ENCODE measurements at places on chromosomes 3 and 15. TPM values are rescaled to one million over a fixed set of nuclear protein-coding genes. Genes with fewer than 3 reads are reported as not detected.

GRCh38 chr15:63090887-63091286, 30.8 kb upstream of the LACTB start:
- H3K27me3 ChIP-seq, result no peaks in the 10 kb centered on the region
- no peak overlapping the region for H3K4me3 ChIP-seq
- peaks cover 14% of the 10 kb centered on the region for H3K4me1 ChIP-seq
- no peak for DNase-seq
- no peak overlapping the region for H3K27ac ChIP-seq

- H3K36me3 ChIP-seq, result no peaks in the 10 kb centered on the region
- no peak for DNase-seq
These were observed 39.8 kb downstream of the UBE2E1 start for GRCh38 chr3:23845326-23846216.

CKMT1B gene
- 0.84 TPM for total RNA-seq

- H3K27ac ChIP-seq, result peak overlapping the region; percentile 55
- H3K4me1 ChIP-seq, result peaks cover 19% of the 10 kb centered on the region
- peak overlapping the region; percentile 27 for H3K4me3 ChIP-seq
- DNase-seq, result no peak
- H3K27me3 ChIP-seq, result no peaks in the 10 kb centered on the region
These were observed 49.7 kb upstream of the TPRG1 start for GRCh38 chr3:189122110-189122509.

DNA sequence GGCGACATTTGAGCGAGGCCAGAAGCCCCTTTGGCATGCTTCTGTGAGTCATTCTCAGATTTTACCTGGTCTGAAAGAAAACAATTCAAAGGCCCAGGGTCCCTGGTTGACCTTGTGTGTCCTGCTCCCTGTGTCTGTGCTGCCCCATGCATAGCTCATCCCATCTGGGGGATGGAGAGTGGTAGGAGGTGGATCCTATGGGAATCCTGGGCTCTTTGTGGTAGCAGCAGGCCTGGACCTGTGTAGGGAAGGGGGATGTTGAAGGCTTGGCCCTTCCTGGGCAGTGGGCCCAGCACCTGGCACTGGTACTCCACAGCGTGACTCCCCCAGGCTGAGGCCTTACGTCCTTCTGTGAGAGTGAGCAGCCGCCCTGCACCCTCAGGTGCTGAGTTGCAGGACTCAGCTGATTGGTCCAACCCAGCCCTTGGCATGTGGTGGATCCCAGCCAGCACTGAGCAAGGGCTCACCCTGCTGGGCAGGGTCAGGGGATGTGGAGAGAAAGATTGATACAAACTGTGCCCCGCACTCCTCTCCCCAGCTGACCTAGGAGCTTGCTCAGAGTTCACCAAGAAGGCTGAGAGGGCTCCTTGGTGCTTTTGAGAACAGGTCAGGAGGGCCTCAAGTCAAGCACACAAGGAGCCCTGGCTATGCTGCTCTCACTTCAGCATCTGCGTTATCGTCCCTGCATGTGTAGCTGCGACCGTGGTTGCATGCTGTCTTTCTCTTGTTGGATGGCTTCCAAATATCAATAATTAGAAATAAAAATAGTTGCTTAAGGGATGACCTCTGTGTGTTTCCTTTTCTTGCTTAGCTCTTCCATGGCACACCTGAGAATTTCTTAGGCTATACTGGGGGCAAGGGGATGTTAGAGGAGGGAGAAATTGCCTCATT, 21.4 kb upstream of the JMJD7 start:
- H3K4me1 ChIP-seq, result no peaks in the 10 kb centered on the region
- no peaks in the 10 kb centered on the region for H3K27me3 ChIP-seq
- peaks cover 4% of the 10 kb centered on the region for H3K36me3 ChIP-seq
- no peak overlapping the region for H3K4me3 ChIP-seq
- DNase-seq, result no peak

GRCh38 chr15:94229591-94230369, 1.6 kb upstream of the MCTP2 start:
- DNase-seq, result no peak
- peak overlapping the region; percentile 84 for H3K27ac ChIP-seq
- H3K36me3 ChIP-seq, result no peaks in the 10 kb centered on the region
- H3K4me1 ChIP-seq, result peaks cover 23% of the 10 kb centered on the region
- no peak overlapping the region for H3K4me3 ChIP-seq

ATP8B4 gene
- 9.4 TPM for total RNA-seq

ADAMTSL3 gene
- total RNA-seq, result 26.2 TPM

DNA sequence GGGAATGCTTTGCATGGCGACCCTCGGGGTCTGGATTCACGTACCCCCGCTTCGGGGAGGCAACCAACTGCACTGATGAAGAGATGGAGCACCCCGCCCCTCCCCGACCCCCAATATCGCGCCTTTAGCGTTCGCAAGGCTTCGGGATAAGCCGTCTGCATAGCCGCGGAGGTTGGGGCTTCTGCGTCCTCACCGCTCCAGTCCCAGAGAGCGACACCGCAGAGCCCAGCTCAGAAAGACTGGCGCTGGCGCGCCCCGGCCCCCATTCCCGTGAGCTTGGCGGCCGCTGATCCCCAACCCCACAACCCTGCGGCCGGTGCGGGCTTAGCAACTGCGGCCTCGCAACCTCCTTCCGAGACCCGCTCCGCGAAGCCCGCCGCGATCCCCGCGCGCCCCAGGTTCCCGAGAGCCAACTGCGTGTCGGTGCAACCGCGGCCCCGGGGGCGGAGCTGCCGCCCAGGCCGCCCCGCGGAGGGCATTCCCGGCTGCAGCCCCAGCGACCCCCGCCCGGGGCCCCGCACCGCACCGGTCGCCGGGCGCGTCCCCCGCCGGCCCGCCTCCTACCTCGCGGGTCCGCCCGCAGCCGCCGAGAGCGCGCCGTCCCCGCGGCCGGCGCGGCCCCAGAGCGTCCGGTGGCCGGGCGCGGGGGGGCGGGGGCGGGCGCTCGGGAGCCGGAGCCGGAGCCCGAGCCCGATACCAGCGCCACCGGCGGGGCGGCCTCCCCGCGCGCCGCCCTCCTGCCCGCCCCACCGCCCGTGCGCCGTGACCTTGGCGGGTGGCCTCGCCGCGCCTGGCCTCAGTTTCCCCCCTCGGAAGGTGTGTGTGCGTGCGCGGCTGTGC, 79.5 kb downstream of the IQSEC1 start:
- peaks cover 26% of the 10 kb centered on the region for H3K4me1 ChIP-seq
- peak; percentile 76 for DNase-seq
- H3K4me3 ChIP-seq, result peak overlapping the region; percentile 82
- H3K27me3 ChIP-seq, result no peaks in the 10 kb centered on the region

GRCh38 chr3:120907659-120908029, 361 bp upstream of the STXBP5L start:
- H3K4me3 ChIP-seq, result no peak overlapping the region
- peaks cover 9% of the 10 kb centered on the region for H3K4me1 ChIP-seq
- H3K36me3 ChIP-seq, result no peaks in the 10 kb centered on the region
- DNase-seq, result no peak

GRCh38 chr15:97977734-97978133, 17.2 kb downstream of the ARRDC4 start:
- no peak overlapping the region for H3K27ac ChIP-seq
- no peaks in the 10 kb centered on the region for H3K27me3 ChIP-seq
- H3K4me3 ChIP-seq, result no peak overlapping the region
- peaks cover 6% of the 10 kb centered on the region for H3K36me3 ChIP-seq
- H3K4me1 ChIP-seq, result no peaks in the 10 kb centered on the region

- DNase-seq, result peak; percentile 41
- no peak overlapping the region for H3K4me3 ChIP-seq
- no peaks in the 10 kb centered on the region for H3K27me3 ChIP-seq
- H3K27ac ChIP-seq, result peak overlapping the region; percentile 78
- H3K36me3 ChIP-seq, result no peaks in the 10 kb centered on the region
- peaks cover 48% of the 10 kb centered on the region for H3K4me1 ChIP-seq
These were observed 62.3 kb downstream of the XXYLT1 start for GRCh38 chr3:195208631-195209030.

MASP1 gene
- total RNA-seq, result 5.9 TPM

CYP19A1 gene
- 0.58 TPM for total RNA-seq

NPAP1 gene
- total RNA-seq, result 0.17 TPM

DNA sequence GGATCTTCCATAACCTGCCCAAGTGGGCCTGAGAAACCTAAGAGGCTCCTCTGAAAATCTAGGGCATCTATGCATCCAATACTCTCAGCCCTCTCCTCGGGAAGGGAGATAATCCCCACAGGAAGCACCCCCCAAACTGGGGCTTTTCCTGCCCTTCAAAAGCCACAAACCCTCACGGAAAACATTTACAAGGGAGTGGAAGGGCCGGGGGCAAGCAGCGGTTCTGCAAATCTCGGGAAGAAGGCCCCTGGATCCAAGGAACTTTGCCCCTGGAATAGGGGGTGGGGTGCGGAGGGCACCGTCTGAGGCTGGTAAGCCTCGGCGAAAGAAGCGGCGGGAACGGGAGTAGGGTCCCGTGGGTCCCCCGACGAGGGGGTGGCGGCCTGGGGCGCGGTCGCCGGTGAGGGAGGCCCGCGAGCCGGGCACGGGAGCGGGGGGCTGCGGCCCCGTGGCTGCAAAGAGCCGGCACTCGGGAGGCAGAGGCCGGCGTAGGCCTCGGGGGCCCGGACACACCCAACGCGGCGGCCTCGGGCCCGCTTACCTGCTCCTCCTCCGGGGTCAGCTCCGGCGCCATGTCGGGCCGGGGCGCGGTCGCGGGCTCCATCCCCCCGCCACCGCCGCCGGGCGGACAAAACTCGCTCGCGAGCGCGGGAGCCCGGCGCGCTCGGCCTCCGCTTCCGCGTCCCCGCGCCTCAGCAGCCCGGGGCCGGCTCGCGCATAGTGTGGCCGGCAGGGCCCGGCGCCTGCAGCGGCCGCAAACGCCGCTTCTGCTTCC, 755 bp downstream of the PTPN9 start:
- H3K27me3 ChIP-seq, result no peaks in the 10 kb centered on the region
- peak overlapping the region; percentile 93 for H3K27ac ChIP-seq
- DNase-seq, result peak; percentile 74
- peaks cover 12% of the 10 kb centered on the region for H3K4me1 ChIP-seq
- H3K36me3 ChIP-seq, result no peaks in the 10 kb centered on the region
- peak overlapping the region; percentile 90 for H3K4me3 ChIP-seq

PPP1R14D gene
- total RNA-seq, result 1.3 TPM

TKT gene
- 432 TPM for total RNA-seq

DNA sequence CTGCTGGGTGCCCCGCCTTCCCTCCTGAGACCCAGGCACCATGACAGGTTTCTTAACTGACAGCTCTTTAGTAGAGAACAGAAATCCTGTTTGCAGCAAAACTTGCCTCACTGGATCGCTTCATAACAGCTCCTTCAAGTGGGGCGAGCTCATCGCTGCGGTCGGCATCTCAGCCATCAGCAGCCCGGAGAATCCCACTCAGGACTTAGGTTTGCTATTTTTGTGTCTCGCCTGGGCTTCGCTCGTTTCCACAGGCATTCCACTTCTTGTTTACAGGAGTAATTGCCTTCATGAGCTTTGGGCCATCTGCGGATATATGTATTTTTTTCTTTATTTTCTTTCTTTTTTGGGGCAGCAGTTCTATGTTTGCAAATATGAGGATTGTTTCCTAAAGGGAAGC, 15.7 kb downstream of the KLF13 start:
- H3K27ac ChIP-seq, result peak overlapping the region; percentile 79
- H3K4me1 ChIP-seq, result peaks cover 99% of the 10 kb centered on the region
- no peaks in the 10 kb centered on the region for H3K27me3 ChIP-seq
- H3K4me3 ChIP-seq, result peak overlapping the region; percentile 4
- H3K36me3 ChIP-seq, result no peaks in the 10 kb centered on the region
- DNase-seq, result no peak

DNA sequence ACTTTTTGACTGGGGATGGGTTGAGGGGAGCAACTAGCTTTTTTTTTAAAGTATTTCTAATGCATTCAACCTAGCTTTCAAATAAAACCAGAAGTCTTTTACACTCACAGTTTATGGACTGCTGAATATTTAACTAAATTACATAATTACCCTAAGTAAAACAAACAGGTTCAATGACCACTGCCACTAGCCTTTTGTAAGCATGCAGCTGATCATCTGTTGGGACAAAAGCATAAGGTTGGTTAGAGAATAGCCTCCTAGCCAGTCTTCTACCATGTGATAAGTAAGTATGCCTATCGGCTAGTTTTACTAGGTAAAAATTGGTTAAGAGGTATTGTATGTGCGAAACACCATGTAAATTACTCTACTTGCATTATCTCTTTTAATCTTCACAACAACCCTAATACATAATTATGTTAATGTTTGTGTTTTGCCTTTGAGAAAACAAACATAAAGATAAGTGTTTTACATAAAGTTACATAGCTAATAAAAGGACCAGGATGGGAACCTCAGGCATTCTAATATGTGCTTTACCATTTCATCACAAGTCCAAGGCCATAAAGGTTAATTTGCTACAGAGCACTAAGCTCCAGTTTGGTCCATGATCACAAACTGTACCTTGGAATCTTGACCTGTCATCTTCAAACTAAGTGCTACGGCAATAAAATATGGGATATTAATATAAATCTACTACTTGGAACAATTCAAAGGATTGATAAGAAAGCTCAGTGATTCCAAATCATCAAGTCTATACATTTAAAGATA, 13.2 kb downstream of the PFN2 start:
- no peak overlapping the region for H3K4me3 ChIP-seq
- DNase-seq, result no peak
- no peaks in the 10 kb centered on the region for H3K36me3 ChIP-seq
- no peak overlapping the region for H3K27ac ChIP-seq

MYO5C gene
- total RNA-seq, result 80.0 TPM

GRCh38 chr3:99970198-99970597, 144.1 kb downstream of the FILIP1L start:
- peaks cover 11% of the 10 kb centered on the region for H3K4me1 ChIP-seq
- H3K4me3 ChIP-seq, result no peak overlapping the region
- DNase-seq, result no peak

- H3K4me1 ChIP-seq, result no peaks in the 10 kb centered on the region
- DNase-seq, result peak; percentile 72
- H3K27me3 ChIP-seq, result no peaks in the 10 kb centered on the region
- H3K4me3 ChIP-seq, result no peak overlapping the region
- no peaks in the 10 kb centered on the region for H3K36me3 ChIP-seq
- no peak overlapping the region for H3K27ac ChIP-seq
These were observed 85.9 kb upstream of the ABHD2 start for GRCh38 chr15:89002281-89002761.

CCDC9B gene
- total RNA-seq, result 72.5 TPM

TMEM87A gene
- total RNA-seq, result 129 TPM

DAG1 gene
- total RNA-seq, result 88.2 TPM

GRCh38 chr15:60458721-60459120, 20.2 kb downstream of the ICE2 start:
- no peak for DNase-seq
- H3K27ac ChIP-seq, result no peak overlapping the region
- H3K4me3 ChIP-seq, result no peak overlapping the region

- H3K4me3 ChIP-seq, result no peak overlapping the region
- no peaks in the 10 kb centered on the region for H3K36me3 ChIP-seq
- no peaks in the 10 kb centered on the region for H3K27me3 ChIP-seq
- H3K4me1 ChIP-seq, result no peaks in the 10 kb centered on the region
- H3K27ac ChIP-seq, result no peak overlapping the region
These were observed 234.3 kb upstream of the CCDC54 start for GRCh38 chr3:107142786-107143575.

DNA sequence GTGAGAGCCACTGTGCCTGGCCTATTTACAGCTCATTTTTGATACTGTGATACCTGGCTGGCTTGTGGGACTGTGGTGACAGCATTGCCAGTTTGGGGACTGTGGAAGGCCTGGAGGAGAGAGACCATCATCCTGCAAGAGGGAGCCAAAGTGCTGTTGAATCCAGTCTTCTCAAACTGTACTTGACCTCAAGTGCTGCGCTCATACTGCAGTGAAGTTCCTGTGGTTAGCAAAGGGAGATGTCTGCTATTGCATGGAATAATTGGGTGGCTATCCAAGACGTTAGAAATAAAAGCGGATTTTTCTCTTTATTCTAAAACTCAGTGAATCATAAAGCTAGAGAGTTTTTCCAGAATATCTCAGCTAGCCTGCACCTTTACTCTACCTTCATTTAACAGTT, 83.4 kb downstream of the CCK start:
- peaks cover 6% of the 10 kb centered on the region for H3K4me1 ChIP-seq
- DNase-seq, result no peak
- peaks cover 16% of the 10 kb centered on the region for H3K36me3 ChIP-seq
- no peak overlapping the region for H3K27ac ChIP-seq
- H3K27me3 ChIP-seq, result no peaks in the 10 kb centered on the region

Measured in upper lobe of right lung (tissue), 1 donor.